Activated CD4-positive, alpha-beta T cell treated with anti-CD3 and anti-CD28 coated beads, Interleukin-2, amount 50 U/mL, for 16 hours (primary cell): ENCODE measurements at places on chromosomes 12 and 14.

DNA sequence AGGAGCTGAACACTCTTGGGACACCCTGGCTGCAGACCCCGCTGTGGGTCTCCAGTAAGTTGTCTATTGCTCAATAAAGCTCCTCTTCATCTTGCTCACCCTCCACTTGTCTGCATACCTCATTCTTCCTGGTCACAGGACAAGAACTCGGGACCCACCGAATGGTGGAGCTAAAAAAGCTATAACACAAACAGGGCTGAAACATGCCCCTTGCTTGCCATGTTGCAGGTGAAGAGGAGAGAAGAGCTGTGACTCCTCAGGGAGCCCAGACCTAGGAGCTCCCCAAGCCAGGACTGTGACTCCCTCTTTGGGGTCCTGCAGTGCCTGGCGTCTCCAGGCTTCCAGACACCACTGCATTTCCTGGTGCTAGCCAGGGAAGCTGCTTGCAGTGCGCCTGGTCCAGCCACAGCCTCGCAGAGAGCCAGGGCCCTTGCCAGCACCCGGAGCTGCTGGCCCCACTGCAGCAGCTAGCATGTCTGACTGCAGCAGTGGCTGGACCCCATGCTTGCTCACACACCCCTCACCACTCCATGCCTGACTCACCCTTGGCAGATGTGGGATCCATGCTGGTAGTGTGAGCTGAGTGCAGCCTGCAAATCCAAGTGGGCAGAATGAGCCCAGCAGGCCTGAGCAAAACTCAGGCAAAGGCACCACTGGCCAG, 37.1 kb upstream of the OR5AU1 start:
- DNase-seq: no peak

GRCh38 chr12:57049890-57050289, at the start of gene MYO1A:
MYO1A (minus strand) TSS chr12:57050129; CDS start chr12:57048323, 1,806 bp downstream.
- no peak for DNase-seq

DNA sequence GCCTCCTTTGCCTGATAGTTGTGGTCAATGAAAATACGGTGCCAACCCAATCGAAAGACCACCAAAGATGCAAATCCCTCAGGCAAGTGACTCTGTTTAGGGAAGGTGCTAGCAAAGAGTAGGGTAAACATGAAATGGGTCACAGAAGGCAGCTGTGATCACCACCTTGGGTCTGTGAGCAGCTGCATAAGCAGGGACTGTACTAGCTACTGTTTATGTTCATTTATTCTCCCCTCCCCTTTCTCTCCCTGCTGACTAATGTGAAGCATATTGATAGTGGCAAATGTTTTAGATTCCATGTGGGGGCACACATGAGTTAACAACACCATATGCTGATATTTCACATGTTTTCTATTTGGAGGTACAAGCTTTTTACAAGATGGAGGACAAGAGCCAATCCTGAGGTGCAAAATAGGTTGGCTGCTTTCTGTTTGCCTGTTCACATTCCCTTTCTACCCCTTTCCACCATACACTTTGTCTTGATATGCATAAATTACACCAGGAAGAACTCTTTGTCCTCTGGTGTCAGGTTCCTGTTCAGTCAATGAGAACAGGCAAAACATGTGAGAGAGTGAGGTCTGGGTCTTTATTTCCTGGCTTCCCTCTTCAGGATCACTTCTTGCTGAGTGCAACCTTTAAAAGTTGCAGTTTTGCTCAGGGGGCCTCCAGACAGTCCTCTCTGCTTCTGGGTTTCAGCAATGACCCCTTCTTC, 71.1 kb downstream of the AVPR1A start:
- no peak for DNase-seq

DNA sequence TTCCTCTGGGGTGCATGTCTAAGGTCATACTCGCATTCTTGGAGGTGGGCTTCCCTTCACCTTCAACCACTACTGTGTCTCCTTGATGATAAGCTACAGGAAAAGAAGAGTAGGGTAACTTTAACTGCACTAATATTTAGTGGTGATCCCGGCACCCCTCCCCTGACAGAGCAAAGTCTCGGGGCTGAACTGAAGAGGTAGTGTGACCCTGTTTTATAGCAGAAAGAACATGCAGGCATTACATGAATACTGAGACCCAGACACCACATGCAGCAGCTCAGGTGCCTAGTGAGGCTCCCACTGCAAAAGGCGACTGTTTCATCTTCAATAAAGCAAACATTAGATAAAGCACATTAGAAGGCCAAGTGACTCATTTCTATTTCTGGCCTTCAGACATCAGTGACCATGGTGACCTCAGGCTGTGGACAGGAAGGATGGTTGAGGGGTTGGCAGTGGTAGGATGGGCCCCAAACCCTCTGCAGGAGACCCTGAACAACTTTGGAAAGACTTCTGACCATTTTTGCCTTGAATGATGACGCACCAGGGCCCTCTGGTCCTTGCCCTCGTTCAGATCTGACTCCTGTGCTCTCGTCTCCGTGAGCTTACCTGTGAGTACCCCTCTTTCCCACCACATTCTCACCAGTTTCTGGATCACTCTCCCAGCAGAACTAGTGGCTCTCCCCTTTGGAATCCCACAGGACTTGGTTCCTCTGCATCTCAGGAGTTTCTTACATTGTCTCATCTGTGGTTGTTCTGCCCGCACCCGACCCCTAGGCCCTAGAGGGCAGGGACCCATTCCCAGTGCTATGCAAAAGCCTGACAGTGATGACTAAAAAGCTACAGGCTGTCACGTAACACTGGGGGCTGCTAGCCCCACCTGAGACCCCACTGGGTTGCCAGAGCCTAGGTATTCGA, 23.8 kb upstream of the JPH4 start:
- no peak for DNase-seq

GRCh38 chr14:31746326-31746725, 185.1 kb downstream of the NUBPL start:
- no peak for DNase-seq

GRCh38 chr12:65839027-65839426, 14.7 kb downstream of the HMGA2 start:
- DNase-seq: no peak

- no peak for DNase-seq
These were observed 3.8 kb downstream of the FAM181A start for GRCh38 chr14:93930989-93931307.

GRCh38 chr12:95972832-95973456, 23.2 kb downstream of the HAL start:
- DNase-seq: no peak

DNA sequence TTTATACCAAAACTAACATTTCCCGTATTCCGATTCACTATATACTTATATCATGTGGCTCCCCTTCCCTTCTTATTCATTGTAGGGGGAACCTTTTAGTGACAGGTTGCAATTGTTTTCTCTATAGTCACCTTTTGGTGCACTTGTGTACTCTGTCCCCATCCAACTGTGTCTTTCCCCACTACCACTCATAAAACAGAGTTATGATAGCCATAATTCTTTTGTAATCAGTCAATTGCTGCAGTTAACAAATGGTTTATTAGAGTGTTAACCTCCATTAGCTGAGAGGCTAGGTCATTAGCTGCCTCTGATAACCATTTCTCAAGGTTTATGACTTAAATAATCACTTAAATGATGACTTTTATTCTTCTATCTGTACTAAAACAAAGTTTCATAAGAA, 338.1 kb upstream of the SEL1L start:
- DNase-seq: no peak

DNA sequence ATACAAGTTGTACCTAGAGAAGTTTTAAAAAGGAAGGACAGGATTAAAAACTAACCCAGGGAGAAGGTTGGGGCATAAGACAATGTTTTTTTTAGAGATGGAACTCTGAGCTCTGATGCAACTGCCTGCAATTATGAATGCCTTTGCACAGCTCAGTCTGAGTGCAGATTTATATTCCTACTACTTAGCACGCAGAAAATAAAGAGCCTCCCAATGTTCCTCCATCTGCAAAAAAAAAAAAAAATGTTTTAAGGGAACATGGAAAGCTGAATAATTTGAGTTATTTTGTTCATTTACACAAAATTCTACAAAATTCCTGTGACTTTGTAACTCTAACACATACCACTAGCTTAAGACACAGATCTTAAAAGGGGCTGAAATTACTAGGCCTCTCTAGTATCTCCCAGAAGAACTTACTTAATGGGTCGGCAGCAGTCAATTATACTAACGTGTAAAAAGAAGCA, 15.7 kb downstream of the CLIP1 start:
- no peak for DNase-seq

- no peak for DNase-seq
These were observed 794.3 kb upstream of the NOVA1 start for GRCh38 chr14:27392153-27392552.

DNA sequence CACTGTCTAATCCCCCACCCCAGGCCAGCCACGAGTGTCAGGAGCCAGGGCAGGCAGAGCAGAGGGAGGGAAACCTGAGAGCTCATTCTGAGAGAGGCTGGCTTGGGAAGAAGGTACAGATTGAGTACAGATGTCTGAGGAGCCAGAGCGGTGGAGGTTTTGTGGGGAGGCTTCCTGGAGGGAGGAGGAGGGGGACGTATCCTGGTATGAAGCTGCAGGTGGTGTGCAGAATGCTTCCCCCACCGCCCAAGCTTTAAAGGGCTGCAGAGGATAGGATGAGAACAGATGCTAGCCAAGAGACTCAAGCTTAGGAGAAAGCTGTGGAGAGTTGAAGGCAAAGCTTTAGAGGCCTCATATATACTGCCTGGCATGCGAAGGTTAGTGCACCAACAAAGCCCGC, 3.2 kb upstream of the TAMALIN start:
- DNase-seq: no peak

- no peak for DNase-seq
These were observed 252.6 kb downstream of the ACSS3 start for GRCh38 chr12:81330480-81330879.

- DNase-seq: no peak
These were observed 1493.6 kb downstream of the AACS start for GRCh38 chr12:126558810-126559209.

GRCh38 chr12:51815571-51815970, 32.9 kb downstream of the FIGNL2 start:
- DNase-seq: no peak

DNA sequence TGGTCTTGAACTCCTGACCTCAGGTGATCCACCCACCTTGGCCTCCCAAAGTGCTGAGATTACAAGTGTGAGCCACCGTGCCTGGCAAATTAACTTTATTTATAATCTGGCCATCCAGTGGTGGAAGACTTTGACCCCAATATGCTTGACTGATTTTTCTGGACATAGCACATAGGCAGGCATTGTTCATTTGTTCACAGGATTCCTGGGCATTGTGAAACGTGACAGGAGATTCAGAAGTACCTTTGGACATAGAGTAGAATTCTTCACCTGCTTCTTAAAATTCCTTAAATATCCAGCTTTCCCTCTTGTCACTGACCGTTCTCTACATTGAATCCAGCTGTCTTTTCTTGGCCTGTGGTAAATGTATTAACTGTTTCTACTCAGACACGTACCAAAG, 103.1 kb downstream of the SCN8A start:
- no peak for DNase-seq

DNA sequence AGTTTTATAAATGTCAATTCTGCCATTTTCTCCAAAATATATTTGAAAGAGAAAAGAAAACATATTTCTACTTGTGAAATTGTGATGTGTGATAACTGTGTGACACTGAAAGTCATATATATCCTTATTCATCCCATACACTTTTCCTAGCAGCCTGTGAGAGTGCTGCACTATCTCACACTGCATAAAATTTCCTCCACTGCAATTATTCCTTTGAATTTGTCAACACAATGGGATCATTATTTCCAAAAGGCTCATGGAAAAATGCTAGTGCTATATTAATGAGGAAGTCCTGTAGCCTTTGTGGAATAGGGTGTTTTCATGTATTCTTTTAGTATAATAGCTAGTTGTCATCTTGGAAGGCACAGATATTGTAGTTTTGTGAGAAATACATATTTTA, 504.1 kb downstream of the RPL10L start:
- DNase-seq: no peak

DNA sequence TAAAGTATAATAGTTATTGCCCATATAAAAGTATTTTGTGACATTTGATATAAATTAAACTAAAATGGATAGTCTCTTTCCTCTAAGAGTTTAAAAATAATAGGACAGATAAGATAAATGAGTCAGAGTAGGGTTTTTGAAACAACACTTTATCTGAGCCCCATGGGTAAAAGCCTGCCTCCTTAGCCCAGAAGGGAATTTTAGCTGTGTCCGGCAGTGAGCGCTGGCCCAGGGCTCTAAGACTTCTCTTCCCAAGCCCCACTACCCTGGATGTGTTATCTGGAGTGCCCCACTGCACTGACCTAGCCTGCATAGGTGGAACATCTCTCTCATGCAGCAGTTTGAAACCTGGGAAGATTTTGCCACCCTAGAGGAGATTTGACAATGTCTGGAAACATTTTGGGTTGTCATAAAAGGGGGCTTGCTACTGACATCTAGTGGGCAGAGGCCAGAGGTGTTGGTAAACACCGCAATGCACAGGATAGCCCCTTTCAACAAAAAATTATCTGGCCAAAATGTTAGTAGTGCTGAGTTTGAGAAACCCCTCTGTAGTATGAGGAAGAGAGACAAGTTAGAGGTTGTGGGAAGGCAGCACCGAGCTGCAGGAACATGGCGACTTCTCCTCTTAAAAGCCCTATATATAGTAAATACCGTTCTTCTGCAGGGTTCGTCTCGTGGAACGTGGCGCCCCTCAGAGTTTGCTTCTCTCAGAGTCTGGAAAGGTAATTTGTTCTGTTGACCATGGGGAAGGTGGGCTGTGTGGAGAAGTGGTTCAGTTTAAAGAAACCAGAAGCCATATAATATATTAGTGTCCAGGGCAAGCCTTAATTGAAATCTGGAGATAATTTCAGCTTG, 29.3 kb upstream of the ATF1 start:
- peak; percentile 44 for DNase-seq

DNA sequence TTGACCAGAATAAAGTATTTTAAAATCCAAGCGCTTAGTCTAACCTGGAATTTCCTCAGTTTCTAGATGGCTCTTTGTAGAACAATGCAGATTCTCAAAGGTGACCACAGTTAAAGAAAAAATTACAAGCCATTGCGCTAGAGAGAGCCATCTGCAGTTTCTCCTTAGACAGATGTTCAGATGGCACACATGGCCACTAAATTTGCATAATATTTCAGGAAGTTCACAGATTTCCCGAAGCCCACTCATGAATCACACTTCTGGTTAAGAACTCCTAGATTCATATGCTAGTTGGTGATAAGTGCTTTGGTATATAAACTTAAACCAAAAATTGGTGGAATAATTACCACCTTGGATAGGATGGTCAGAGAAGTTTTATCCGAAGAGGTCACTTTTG, 749 bp downstream of the AKAP3 start:
- DNase-seq: no peak

GRCh38 chr14:100885196-100885595, 18.3 kb downstream of the RTL1 start:
- no peak for DNase-seq

GRCh38 chr12:68163560-68164081, 4.1 kb upstream of the IFNG start:
- DNase-seq: peak; percentile 88

GRCh38 chr14:100644784-100645183, 57.6 kb upstream of the BEGAIN start:
- peak; percentile 21 for DNase-seq

- DNase-seq: no peak
These were observed 24.7 kb upstream of the OR6J1 start for GRCh38 chr14:22668863-22669262.

- DNase-seq: no peak
These were observed 298.1 kb downstream of the EGLN3 start for GRCh38 chr14:33652566-33653307.
